Stimulated activated naive B cell treated with anti-CD40 and anti-IgM and Interleukin-4, amounts not matched to agents 10 μg/mL and 1 μg/mL and 100 μg/mL, for 72 hours (primary cell): ENCODE measurements at places on chromosomes 3 and 15.

DNA sequence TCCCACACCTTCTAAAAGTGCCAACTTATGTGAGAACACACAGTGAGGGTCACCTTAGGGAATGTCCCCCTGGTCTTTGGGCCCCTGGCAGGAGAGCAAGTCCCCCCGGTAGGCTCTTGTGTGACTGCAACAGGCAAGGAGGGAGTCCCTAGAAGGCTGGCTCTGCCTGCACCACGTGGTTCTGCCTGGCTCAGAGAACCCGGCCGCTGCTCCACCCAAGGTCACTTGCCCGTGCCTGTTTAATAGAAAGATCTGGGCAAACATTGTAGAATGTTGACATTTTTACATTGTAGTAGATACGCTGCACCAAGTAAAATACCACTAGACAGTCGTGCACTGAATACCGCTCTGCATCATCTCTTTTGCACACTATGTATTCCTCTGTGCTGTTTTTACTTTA is 21.9 kb downstream of the GABRA5 start:
- no peak for DNase-seq

DNA sequence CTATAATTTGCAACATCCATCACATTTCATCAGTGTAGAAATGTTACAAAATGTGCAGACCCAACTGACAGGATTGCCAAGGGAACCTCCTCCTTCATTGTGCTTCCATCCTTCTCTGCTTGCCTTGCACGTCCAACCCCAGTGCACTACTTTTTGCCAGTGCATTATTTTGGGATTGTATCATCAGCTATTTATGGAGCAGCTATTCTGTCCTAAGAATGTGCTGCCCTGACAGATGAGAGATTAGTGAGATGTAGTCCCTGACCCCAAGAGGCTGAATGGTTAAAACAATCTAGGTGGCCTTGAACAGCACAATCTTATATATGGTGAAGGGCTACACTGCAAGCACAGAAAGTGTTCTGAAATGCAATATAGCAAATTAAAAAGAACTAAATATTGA is 935.8 kb downstream of the IGSF11 start:
- DNase-seq: no peak

DNA sequence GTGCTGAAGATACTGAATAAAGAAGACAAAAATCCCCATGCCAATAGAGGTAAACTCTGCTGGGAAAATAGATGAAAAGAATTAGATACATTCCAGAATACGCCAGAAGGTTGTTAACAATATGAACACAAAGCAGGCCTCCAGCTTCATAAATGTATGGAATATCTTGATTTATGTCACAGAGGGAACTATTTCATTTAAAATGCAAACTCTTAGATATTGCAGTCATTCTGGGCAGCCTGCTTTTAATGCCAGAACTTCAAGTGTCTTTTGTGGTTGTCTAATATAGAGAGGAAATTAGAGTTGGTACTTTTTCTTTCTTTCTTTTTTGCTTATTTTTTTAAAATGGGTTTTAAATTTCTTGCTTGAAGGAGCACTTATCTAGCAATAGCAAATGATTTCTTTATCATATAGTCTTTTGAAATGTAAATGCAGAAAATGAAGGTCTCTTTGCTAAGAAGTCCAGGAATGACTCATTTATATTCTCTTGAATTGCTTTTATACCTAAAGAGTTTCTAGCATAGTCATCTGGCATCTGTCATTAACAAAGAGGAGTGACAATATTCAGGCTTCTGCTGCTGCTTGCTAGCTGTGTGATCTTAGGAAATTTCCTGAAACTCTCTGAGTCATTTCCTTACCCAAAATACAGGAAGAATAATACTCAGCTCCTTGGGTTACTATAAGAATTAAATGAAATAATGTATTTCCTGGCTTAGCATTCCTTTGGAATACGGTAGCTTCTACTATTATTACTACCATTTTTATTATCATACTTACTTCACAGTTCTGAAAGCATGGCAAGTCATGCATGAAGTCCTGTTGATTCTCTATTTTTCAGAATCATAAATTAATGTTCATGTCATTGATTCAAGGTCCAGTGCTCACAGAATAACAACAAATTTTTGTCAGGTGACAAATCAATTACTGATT is 527.6 kb downstream of the DIPK2A start:
- no peak for DNase-seq

- DNase-seq: no peak
These were observed 293.7 kb upstream of the GRM7 start for GRCh38 chr3:6567241-6567640.

DNA sequence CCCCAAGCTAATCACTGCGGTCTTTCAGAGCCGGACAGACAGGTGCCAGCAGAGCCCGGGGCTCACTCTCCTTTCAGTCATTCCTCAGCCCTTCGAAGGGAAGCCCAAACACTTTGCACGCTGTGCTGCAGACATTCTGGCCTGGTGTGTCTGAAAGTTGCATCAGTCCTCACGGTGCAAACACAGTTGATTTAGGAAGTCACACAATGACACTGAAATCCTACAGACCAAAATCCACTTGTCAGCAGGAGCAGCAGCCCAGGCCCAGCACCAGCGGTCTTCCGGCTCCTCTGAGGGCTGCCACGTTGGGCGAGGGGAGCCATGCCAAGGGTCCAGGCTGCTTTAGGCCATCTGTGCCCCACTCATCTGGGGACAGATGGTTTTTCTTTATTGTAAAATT is 61.6 kb downstream of the RGMA start:
- no peak for DNase-seq
